ENCODE measurements at places on chromosomes 5 and 9.

DNA sequence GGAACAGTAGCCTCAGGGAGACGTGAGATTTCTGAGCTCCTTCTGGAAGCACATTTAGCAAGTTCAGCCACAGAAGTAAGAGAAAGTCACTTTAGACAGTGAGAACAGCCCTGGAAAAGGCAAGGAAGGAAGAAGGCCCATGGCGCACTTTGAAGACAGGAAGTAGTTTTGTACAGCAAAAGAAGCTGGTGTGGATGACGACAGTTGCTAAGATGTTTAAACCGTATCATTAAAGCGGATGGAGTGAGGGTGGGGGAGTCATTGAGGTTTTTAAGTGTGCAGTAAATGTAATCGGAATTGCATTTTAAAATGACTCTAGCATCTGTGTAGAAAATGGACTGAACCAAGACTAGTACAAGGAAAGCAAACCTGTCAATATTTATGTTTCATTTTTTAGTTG is 15.3 kb upstream of the TRPM3 start:
- no peak for DNase-seq

- no peak for DNase-seq
These were observed 72.7 kb upstream of the NREP start for GRCh38 chr5:111829701-111830100.

DNA sequence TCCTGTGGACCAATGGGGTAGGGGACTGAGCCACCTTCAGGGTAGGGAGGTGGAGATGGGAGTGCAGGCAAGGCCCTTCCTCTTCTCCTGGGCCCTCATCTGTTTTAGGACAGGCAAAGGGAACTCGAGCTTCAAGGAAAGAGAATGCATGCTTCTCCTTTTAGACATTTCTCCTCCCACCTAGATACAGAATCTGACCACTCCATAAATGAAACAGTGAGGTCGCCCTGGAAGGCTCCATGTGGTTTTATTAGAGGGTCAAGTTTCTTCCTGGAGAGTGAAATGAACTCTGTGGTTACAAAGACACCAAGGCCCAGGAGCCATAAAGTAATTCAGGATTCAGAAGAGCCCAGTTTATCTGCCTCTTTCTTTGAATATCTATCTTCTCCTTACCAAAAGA is 14.9 kb downstream of the LHFPL2 start:
- no peak for DNase-seq

DNA sequence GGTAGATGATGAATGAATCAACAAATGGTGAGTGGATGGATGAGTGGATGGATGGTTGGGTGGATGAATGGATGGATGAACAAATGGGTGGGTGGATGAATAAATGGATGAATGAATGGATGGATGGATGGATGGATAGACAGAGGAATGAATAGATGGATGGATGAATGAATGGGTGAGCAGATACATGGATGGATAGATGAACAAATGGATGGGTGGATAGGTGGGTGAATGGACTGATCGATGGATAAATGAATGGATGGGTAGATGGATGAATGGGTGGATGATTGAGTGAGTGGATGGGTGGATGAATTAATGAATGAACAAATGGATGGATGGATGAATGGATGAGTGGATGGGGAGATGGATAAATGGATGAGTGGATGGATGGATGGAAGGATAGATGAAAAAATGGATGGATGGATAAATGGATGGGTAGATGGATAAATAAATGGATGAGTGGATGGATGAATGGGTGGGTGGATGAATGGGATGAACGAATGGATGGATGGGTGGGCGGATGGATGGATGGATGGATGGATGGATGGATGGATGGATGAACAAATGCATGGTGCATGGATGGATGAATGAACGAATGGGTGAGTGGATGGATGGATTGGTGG is 85.7 kb downstream of the PHF2 start:
- DNase-seq: no peak

DNA sequence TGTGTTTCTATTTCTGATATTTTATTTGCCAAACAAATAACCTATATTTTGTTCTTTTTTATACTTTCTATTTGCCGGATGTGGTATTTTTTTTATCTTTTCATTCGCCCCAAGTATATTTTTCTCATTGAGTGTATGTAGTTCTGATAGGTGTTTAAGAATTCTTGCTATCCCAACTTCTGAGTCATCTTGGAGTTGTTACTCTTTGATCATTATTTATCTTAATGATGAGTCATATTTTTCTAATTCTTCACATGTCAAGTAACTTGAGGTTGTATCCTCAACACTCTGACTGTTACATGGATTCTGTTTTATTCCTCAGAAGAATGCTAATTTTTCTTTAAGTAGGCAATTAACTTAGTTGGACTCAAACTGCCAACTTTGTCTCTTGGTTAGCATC is 498.1 kb downstream of the TLE1 start:
- DNase-seq: no peak

GRCh38 chr5:148091991-148092964 is 28.5 kb downstream of the SPINK5 start:
- DNase-seq: no peak

DNA sequence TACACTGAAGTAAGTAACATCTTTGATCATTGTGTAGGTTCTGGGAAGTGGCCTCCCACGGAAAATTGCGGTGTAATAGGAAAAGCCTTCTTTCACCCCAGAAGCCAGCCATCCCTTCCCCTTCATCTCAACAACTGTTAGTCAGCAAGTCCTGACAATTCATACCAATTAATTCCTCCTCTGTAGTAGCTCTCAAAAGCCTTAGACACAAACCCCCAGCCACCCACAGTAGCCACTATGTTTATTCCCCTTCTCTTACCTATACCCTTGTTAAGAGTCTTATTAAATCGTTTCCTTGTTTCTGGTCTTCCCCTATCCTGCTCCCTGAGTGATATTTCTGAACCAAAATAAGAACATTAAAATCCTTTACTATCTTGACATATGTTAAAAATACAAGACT is 143.6 kb downstream of the PCSK5 start:
- DNase-seq: no peak

GRCh38 chr9:124348363-124348762 is 66.9 kb downstream of the PSMB7 start:
- DNase-seq: no peak

DNA sequence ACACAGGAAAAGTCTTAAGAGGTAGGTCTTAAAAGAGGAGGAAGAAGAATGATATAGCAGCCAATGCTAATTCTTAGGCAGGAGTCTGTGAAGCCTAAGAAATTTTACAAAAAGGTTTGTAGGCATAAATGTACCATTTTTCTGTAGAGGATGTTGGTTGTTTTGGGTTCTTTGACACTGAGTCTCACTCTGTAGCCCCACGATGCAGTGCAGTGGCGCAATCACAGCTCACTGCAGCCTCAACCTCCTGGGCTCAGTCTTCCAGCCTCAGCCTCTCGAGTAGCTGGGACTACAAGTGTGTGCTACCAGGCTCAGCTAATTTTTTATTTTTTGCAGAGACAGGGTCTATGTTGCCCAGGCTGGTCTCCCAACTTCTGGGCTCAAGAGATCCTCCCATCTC is 37.7 kb upstream of the RNF38 start:
- no peak for DNase-seq

DNA sequence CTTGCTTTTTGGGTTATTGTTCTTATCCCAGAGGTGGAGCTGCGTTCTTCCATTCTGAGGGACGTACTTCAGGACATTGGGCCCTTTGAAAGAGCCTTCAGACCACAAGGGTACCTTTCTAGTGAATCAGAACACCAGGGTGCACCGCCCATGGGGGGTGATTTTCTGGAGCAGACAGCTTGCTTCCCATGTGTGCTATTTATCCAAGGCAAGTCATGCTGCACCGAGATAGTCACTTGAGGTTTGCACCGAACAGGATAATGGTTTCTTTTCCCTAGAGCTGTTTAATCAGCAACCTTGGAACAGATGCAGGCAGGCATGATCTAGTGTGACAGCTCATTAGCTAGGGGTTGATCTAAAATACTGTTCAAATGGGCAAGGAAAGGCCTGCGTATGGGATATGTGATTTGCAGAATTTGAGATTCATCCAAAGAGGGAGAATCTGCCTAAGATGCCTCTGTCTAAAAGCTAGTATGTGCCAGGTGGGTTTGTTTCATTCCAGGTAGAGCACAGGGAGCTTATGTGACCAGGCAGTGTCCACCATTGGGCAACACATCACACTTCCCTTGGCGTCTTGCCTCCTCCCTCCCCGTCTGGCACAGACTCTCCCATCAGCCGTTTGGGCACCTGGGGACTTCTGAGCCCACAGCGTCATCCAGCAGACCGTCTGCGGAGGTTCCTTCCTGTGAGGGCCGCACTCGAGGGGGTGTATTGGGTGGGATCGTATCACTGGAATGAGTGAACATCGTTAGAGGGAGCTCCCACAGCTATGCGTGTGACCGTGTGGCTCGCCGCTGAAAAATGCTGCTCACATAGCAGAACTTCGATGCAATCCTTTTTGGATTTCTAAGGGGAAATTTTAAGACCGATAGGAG is 23.0 kb downstream of the ABL1 start:
- DNase-seq: no peak

- no peak for DNase-seq
These were observed 236.5 kb upstream of the TRIM32 start for GRCh38 chr9:116450378-116451139.

GRCh38 chr5:56191656-56192055 is 41.5 kb downstream of the ANKRD55 start:
- no peak for DNase-seq

DNA sequence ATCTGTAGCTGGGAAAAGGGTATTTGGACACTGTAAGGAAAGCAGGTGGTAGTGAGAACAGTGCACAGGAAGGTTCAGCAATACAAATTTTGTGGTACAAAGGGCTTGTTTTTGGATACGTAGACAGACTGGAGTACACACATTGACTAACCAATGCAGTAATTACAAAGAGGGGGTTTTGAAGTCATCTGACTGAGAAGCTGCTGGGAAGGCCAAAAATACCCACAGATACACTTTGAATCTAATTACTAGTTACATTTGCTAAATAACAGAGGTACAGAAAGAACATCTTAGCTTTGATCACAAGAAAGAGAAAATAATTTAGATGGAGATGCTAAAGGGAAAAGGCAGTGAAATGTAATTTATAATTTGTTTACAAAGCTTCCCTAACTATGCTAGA is 45.9 kb downstream of the PKD2L2 start:
- no peak for DNase-seq

DNA sequence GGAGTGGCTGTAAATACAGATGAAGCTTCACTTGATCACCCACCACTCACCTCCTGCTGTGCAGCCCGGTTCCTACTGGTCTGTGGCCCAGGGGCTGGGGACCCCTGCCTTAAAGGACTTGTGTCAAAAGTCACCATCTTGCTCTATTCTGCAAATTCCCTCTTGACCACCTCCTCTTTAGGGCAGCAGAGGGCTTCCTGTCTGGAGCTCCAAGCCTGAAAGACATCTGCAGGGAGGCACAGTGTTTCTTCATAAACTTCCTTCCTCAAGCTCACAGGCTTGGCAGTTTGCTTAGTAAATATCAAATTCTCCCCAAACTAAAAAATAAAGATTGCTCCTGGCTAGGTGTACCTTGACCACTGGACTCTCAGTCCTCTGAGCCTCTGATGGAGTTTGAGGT is 104.4 kb downstream of the FRMD3 start:
- DNase-seq: no peak

DNA sequence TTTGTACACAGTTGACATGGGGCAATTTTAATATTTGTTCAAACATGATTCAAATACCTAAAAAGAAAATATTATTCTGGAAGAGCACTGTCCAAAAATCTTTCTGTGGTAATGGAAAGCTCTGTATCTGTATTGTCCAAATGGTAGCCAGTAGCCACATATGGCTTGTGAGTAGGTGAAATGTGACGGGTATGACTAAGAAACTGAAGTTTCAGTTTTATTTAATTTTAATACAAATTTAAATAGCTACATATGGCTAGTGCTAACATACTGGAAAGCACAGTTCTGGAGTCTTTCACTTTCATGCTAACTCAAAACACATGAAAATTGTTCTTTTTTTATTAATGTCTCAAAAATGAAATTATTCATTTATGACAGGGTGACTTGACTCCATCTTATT is 132.6 kb downstream of the PLK2 start:
- DNase-seq: no peak

DNA sequence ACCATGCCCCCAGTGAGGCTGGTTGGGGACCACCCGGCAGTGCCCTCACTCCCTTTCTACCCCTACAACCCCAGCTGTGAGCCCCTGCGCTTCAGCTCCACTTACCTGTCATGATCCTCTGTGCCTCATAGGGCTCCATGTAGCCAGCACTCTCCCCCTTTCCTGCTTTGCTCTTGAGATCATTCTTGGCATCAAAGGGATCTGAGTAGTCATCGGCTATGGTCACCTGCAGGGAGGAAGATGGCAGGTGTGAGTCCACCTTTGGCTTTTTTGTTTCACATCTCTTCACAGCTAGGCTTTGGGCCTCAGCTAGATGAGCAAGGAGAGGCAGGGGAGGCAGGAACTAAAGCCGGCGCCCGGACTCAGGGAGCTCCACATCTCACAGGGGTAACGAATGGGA is 53.1 kb downstream of the SHB start:
- DNase-seq: no peak

DNA sequence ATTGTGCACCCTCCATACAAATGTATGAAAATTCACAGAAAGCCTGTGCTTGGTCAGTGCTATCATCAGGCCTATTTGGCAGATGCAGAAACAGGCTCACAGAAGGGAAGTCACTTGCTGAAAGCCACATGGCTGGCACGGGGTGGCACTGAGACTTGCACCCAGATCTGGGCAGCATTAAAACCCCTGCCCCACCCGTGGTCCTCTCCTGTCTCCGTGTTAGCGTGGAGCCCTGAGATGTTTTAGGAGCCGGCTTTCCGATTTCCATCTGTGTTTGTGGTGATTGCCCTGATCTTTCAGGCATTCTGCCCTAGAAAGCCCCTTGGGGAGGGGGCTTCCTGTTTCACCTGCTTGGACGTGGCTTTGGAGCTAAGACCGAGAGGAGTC is 102.2 kb upstream of the IER5L start:
- no peak for DNase-seq

DNA sequence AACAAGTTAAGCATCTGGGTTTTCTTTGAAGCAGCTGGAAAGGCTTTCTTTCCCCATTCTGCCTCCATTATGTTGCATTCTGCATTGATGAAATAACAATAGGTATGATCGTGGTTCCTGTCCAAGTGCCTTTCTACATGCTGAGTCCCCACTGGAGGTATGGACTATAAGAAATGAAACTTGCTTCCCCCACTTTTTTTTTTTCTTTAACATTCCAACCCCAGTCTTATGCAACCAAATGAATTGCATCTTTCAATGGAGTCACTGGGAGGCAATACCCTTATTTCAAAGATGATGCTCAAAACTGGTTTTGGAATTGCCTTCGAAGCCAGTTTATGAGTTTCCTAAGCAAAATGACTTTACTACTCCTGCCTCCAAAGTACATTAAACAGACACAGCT is 58.9 kb downstream of the ARSB start:
- DNase-seq: no peak
